ENCODE measurements at places on chromosomes 13 and 19.

GRCh38 chr19:16794456-16795441 lies 34.4 kb upstream of the SIN3B start:
- no peak for DNase-seq

GRCh38 chr19:14107581-14108461 lies 9.7 kb downstream of the PRKACA start:
- DNase-seq: no peak

GRCh38 chr13:73058064-73058313 lies 816 bp upstream of the KLF5 start:
- DNase-seq: no peak

GRCh38 chr19:20964798-20965197 lies 41.7 kb downstream of the ZNF85 start:
- DNase-seq: no peak

DNA sequence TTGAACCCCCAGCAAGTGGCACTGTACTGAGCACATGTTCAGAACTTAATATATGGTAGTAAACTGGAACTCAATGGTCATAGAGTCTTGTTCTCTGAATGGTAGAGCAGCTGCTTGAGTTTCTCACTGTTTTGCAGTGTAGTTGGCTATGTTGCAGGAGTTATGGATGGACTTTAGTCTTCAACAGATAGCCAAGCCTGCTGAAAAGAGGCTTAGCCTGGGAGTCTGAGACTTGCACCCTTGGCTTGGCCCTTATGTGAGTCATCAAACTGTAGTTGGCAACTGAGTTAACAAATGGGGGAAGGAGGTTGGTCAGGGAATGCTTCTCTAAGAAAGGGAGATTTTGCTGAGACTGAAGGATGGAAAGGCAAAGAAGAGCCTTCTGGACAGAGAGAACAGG lies 62.5 kb downstream of the C13orf42 start:
- DNase-seq: no peak

DNA sequence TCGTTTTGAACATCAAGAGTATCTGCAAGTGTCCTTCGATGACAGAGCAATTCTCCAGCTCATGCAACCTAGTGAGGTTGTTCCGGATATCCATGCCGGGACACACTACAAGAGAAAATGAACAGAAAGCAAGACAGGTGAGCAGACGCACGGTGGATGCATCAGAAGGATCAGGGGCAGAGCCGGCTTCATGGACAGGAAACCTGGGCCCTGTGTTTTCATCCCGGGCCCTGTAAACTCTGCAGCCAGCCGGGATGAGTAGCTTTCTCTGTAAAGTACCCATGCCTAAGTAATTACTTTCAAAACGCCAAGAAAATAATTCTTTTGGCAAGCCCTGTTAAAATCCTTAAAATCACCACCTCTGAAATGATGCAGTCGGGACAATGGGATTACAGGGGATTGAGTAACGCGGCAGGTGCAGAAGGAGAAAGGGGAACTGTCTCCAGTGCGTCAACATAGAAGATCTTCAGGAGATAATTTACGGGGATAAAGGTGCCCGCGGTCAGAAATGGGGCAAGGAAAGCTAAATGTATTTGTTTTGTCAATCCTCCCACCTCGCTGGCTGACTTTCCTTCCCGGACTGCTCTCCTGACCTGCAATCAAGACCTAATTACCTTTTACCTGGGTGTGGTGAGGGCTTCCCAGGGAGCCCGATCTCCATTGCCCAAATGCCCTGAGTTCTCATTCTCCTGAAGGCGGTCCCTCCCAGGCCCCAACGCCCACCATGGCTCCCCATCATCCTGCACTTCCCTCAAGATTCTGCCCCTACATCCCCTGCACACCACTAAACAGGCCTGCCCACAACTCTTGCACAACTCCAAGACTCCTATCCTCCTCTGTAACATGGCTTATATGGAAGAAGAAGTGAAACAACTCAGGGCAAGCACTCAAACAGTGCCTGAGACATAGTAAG lies 26.2 kb downstream of the INSR start:
- no peak for DNase-seq

DNA sequence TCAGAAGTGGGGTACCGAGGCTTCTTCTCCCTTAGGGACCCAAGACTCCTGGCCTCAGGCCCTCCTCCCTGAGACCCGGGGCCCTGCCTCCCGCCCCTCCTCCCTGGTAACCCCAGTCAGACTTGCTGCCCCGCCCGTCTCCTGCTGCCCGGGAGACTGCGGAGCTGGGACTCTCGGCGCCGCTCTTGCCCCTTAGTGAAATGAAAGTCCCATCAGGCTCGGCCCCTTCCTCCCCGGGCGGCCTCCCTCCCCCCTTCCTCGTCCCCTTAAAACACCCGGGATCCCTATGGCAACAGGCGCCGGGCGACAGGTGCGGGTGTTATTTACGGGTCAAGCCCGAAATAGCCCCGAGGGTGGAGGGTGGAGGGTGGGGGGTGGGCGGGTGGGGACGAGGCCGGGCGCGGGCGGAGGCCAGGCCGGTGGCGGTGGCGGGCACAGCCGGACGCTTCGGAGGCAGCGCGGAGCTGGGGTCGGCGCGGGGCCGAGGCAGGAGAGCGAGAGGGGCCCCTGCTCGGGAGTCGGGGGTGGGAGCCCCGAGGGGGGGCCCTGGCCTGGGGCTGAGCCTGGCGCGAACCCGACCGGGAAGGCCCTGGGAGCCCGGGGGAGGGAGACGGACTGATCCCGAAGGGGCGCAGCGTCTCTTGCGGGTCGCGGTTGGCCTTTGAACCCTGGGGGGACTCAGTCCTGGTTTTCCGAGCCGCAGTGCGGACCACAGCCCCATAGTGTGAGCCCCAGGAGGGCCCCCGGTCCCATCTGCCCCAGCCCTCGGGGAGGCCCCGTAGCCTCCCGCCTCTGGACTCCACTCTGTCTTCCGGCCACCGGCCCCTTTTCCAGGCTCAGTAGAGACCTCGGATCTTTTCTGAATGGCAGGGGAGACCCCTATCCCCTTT lies at the start of gene CACNG6:
CACNG6 (plus strand) TSS at position 414 of the 890 bp plus-strand sequence. CDS start 1,241 bp downstream, outside the sequence.
- no peak for DNase-seq

DNA sequence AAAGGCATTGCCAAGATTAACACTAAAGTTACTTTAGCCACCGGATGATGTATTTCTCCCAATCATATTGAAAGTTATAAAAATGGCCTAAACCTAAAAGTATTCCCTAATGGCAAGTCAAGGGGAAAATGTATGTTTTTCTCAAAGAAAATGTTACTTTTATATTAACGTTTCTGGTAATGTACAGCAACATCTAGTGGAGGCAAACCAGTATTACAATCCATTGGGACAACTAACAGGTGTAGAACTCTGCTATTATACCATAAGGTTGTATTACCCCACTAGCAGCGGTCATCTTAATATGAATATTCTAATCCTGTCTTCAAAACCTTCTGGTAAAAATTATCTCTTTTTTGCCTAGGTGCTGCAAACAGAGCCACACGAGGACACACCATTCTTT lies 69.2 kb downstream of the ZNF100 start:
- peak; percentile 67 for DNase-seq

GRCh38 chr13:30313311-30313710 lies 6.0 kb upstream of the KATNAL1 start:
- DNase-seq: peak; percentile 21

GRCh38 chr19:43505186-43505456 lies 575 bp upstream of the PHLDB3 start:
- DNase-seq: no peak

- peak; percentile 58 for DNase-seq
Measured at GRCh38 chr19:23075031-23075733, 41.6 kb upstream of the ZNF730 start.

GRCh38 chr19:54206831-54207177 lies 6.1 kb downstream of the RPS9 start:
- DNase-seq: peak; percentile 21

DNA sequence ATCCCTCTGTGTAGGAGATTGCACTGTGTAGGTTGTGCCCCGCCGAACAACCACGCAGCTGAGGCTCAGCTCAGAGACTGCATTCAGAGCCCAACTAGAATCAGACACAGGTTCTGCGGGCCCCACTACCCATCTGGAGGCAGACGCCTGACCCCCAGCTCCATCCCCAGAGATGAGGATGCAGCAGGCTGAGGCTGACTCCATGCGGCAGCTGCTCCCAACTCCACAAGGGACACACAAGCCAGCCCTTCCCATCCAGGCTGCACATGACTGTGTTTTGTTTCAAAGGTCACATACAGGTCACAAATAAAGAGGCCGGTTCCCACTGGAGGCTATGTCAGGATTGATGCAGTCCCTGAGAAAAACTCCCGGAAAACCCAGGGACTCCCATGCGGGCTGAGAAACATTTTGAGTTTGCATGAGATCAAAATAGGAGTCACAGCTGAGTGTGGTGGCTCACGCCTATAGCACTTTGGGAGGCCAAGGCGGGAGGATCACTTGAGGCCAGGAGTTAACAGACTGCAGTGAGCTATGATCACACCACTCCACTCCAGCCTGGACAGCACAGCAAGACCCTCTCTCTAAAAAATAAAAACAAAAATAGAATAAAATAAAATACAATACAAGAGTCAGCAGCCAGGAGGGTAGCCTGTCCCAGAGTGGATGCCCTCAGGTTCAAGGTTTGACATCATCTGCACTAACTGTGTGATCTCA lies 14.0 kb downstream of the ELL start:
- no peak for DNase-seq

DNA sequence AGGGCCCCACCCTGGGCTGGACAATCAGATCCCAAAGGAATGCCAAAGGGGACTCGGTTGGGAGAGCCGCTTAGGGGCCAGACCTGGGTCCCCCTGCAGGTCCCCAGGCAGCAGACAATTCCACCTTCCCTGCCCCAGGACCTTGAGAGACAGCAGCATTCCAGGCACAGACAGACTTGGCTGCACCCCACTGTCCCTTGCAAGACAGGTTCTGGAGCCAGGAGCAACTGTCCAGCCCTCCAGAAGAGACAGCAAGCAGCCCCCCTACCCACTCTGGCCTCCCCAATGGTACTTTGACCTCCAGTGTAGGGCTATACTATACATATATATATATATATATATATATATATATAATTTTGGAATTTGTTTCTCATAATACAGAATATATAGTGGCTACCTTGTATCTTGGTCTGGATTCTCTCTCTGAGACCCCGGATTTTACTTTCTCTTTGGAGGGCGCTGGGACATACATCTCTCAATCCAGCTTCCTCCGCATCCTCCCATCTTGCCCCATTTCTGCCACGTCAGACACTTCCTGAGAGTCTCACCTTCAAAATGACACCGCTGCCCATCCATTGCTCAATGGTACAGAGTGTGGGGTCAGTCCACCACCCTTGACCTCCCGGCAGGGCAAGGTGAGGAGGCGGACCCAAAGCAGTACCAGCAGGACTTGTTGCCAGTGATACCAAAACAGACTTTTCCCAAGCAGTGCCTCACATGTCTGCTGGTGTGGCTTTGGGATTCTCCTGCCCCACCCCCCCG lies 12.7 kb downstream of the SMIM24 start:
- no peak for DNase-seq

GRCh38 chr13:99689955-99690354 lies 188.7 kb downstream of the TM9SF2 start:
- DNase-seq: peak; percentile 51

DNA sequence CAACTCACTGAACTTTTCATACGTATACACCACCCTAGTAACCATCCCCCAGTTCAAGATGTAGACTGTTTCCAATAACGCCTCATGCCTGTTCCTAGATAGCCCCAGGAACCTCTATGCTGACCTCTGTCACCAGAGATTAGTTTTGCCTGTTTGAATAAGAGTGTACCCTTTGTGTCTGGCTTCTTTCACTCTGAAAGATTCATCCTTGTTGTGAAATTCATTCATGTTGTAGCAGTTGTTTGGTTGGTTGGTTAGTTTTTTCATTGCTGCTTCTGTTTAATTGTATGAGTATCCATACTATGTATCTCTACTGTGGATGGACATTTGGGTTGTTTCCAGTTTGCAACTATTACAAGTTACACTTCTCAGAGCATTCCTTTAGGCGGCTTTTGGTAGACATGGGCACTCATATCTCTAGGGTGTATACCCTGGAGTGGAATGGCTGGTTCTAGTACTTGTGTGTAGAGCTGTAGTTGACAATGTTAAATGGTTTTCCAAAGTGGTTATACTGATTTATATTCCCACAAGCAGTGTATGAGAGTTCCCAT lies 1.6 kb downstream of the RNASEH2B start:
- DNase-seq: peak; percentile 13

- no peak for DNase-seq
Measured at GRCh38 chr13:109154146-109154545, 524.7 kb downstream of the MYO16 start.

- DNase-seq: no peak
Measured at GRCh38 chr13:76750126-76750525, 136.1 kb downstream of the KCTD12 start.

DNA sequence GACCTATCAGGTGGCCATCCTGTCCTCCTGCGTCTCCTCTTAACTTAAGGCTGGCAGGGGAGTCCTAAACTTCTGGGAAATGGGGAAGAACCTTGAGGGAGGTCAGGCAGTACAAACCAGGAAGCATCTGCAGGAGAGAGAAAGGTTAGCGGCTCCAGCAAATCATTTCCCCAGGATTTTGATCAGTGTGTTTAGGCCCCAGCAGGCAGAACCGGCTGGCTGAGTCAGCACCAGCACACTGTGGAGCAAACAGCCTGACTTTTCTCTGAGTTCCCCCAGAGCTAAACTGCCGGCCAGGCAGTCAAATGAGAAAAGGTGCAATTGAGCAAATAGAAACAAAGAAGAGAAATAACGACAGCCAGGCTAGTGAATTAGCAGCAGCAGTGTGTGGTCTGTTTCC lies 46.7 kb upstream of the MEDAG start:
- DNase-seq: no peak

DNA sequence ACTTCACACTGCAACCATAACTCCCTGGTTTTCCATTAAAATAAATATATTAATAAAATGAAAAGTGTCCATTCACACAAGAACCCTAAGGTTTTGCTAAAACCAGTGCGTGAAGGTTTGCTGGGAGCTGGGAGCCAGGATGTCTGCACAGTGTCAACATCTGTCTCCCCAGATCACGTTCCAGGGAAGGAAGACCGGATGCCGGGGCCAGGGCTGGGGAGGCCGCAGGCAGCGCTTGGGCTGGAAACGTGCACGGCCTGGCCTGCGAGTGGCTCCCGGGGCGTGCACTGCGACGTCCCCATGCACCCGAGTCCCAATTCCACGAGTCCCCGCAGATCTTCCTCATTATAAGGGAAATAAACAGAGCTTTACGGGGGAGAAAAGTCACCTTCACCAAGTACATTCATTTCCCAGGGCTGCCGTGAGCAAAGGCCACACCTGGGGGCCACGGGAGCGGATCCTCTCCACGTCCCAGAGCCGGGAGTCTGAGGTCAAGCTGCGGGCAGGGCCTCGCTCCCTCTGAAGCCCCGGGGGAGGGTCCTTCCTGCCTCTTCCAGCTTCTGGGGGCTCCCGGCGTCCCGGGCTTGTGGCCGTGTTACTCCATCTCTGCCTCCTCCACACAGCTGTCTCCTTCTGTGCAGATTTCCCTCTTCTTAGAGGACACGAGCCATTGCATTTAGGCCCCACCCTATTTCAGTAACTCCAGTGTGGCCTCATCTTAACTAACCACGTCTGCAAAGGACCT lies 12.8 kb downstream of the SHC2 start:
- DNase-seq: no peak

Data from cerebellar cortex (tissue), 1 donor.